ENCODE measurements at places on chromosomes 7 and 10.

GRCh38 chr7:143885951-143886350 is 16.0 kb downstream of the TCAF1 start:
- DNase-seq, result no peak

- no peak for DNase-seq
Observed at GRCh38 chr7:31190906-31191305, 138.8 kb downstream of the ADCYAP1R1 start.

DNA sequence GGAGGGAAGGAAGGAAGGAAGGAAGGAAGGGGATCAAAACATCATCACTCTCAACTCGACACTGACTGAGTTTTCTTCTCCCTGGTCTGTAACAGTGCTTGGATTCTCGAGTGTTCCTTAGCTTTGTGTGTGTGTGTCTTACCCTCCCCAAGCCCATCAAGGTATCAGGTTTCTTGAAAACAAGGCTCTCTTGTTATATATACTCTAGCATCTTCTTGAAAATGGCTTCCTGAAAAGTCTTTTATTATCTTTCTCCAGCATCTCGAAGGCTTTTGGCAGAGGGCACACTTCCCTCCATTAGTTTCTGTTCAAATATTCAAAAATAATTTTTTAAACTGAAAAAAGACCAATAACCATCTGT is 13.4 kb downstream of the SERPINE1 start:
- no peak for DNase-seq

- DNase-seq, result no peak
Observed at GRCh38 chr7:140200061-140200989, 23.5 kb upstream of the KDM7A start.

DNA sequence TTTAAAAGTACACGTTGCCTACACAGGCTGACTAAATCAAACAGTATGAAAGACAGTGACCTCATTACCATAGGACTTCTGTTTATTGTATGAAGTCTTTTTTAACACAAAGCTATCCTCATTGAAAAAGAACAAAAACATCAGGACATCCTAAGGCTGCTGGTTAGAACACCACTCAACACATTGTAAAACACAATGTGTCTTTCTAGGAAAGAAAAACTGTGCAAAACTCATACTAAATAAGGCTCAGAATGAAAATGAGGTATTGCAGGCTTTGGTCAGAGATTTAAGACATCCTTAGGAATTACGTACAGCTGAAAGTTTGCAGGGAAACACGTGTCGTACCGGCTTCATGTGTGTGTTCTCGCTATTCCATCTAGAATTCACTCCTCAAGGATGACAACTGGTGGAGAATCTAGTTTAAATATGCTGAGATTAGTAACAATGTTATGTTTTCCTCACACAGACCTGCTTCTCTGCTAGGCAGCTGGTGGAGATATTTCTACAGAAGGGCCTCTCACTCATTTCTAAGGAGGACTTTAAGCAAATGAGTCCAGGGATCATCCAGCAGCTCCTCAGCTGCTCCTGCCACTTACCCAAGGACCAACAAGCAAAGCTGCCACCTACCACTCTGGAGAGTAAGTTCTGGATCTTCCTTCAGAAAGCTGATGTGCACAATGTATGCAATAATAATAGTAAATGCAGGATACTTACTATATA is 29.3 kb downstream of the SLC39A12 start:
- no peak for DNase-seq

DNA sequence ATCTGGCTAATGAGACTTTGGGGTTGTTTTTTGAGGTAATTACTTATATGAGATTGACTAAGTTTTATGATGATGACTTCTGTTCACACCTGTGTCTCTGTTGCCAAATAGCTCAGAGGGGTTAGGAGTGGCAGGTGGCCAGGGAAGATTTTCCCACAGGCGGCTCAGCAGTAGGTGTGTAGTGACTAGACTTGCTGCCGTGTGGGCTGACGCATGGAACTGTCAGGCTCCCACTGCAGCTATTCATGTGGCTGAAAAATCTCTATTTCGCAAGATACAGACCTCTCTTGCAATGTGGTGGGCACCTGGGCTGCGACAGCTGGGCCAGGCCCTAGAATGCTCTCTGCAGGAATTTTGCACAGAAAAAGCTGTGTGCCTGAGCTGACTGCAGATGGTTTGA is 1.4 kb downstream of the CPA4 start:
- DNase-seq, result no peak

DNA sequence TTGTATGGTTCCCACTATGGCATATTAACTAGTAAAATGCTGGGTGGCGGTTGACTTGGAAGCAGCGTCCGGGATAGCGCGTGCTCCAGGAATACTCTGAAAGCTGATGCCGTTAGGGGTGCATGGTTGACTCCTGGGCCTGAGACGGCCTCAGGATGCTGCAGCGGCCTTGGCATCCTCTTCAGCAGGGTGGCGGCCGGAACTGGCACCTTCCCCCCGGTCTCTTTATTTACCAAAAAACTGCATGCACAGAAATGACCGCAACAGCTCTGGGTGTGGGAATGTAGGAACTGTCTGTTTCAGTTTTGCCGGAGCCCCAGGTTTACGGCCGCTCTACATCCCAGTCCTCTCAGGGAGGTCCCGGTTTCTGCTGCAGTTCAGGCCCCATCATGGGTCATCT is 28.8 kb downstream of the PFKP start:
- DNase-seq, result no peak

Data from neuronal stem cell (in vitro differentiated cells).